Hematopoietic multipotent progenitor cell treated with erythropoietin and hydrocortisone succinate and interleukin-3 and kit ligand, for 4 days (in vitro differentiated cells): ENCODE measurements at places on chromosomes 5 and 9.

GRCh38 chr9:128358861-128359260 is 12.3 kb upstream of the URM1 start:
- no peak for DNase-seq

DNA sequence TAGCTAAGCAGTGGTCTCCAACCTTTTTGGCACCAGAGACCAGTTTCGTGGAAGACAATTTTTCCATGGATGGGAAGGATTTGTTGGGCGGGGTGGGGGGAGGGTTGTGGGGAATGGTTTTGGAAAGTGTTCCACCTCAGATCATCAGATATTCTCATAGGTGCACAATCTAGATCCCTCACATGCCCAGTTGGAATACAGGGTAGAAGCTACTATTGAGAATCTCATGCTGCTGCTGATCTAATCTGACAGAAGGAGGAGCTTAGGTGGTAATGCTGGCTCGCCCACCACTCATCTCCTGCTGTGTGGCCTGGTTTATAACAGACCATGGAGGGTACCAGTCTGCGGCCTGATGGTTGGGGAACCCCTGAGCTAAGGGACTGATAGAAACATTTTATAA is 662.7 kb upstream of the RGMB start:
- no peak for DNase-seq

DNA sequence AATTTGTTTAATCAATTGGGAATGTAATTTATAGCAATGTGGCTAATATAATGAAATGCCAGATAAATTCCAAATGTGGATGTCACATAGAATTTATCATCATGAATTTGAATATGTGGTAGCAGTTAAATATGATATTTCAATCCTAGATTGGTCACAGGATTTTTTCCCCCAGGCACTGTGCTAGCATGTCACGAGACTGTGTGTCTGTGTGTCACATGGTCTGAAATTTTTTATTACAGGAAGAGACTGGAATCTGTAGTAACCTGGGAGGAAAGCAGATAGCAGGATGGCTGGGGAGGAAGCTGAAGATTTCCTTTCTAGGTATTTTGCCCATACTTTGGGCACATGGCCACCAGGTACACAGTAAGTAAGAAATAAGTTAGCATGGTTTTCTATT is 35.4 kb upstream of the MSH3 start:
- DNase-seq, result no peak

DNA sequence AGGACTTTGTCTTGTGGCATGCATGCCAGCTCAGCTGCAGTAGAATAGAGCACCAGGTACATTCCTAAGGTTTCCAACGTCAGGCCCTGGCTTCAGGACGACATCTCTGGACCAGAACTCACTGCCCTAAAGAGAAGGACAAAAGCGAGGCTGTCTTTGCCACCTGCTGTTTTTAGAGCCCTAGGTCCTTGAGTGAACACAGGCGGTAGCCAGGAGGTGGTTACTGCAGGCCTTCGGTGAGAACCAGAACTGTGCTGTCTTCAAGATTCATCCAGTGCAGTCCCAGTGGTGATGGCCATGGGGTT is 288.9 kb upstream of the CDH18 start:
- DNase-seq, result no peak

- DNase-seq, result peak; percentile 80
Observed at GRCh38 chr9:124291801-124292396, 34.1 kb downstream of the NEK6 start.

DNA sequence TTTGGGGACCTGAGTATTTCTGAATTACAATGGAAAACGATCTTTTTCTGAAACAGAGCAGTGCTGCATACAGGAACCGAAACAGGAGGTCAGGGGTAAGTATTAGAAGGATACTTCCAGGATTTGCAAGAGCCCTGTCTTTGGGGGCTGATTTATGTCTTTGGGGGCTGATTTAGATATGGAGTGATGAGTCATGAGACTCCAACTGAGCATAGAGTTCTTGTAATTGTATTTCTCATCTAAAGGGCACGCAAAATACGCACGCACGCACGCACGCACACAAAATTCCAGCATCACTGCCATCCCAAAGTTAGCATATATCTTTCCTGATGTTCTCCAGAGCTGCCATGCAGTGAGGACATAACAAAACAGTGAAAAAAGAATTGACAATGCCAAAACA is 414.8 kb upstream of the CCNH start:
- DNase-seq, result no peak

GRCh38 chr5:147519380-147519779 is 9.5 kb upstream of the DPYSL3 start:
- no peak for DNase-seq

- DNase-seq, result no peak
Observed at GRCh38 chr5:26889815-26890214, 148.6 kb downstream of the CDH9 start.

- no peak for DNase-seq
Observed at GRCh38 chr9:123997665-123998277, 13.8 kb upstream of the LHX2 start.

- DNase-seq, result no peak
Observed at GRCh38 chr5:126428421-126428820, 5.2 kb downstream of the GRAMD2B start.

DNA sequence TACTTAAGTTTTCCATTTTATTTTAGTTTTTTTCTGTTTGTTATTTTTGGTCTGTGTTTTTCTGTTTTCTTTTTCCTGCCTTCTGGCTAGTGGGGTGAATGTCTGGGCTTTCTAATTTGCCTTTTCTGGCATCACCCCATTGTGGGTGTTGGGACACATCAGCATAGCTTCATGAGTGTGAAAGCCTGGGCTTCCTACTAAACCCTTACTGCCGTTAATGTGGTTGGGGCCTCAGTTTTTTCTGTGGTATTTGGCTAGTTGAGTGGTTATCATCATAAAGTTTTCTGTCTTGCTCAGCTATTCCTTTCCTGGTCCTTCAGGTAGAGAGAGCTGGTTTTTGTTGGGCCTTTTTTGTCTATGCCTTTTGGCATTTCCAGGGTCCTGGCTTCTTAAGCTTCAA is 21.4 kb downstream of the C5orf47 start:
- DNase-seq, result no peak

DNA sequence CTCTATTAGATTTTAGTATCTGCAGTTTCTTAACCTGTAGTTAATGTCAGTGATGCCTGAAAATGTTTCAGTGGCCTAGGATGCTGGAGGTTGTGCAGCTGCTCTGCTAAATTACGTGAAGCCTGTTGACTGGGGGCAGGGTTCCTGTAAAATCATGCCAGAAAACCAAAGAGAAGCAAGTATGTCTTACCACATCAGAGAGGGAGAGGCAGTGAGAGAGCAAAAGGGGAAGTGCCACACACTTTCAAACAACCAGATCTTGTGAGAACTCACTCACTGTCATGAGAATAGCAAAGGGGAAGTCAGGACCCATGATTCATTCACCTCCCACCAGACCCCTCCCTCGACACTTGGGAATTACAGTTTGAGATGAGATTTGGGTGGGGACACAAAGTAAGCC is 83.9 kb upstream of the CYLC2 start:
- peak; percentile 28 for DNase-seq

- DNase-seq, result peak; percentile 63
Observed at GRCh38 chr9:92947268-92948037, at the start of gene FGD3. FGD3 (plus strand) TSS chr9:92947523; CDS start chr9:92976257, 28,734 bp downstream.

DNA sequence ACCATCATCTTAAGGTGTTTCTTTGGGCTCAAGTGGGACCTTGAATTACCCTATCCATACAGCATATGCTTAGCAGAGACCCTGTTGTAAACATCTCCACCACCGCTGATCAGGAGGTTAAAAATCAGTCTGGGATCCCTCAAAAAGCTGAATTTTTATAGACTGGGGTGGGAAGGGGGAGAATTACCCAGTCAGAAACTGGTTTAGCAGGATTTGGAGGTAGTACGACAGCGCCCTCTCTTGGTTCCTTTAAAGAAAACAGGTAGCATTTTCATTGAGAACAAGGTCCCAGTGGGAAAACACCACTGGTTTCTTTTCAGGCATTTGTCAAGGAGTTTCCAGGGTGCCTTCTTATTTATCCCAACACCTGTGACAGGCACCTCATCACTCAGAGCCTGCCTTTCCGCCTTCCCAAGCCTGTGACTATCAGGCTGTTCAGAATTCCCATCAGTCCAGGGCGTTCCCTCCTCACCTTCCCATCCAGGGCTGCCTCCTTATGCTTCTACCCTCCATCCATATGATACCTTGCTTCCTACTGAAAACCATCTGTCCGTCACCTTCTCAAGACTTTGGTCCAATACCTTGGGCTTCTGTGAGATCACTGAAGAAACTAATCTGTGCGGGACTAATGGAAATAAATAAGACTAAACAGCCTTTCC is 203.8 kb upstream of the RAI14 start:
- no peak for DNase-seq

DNA sequence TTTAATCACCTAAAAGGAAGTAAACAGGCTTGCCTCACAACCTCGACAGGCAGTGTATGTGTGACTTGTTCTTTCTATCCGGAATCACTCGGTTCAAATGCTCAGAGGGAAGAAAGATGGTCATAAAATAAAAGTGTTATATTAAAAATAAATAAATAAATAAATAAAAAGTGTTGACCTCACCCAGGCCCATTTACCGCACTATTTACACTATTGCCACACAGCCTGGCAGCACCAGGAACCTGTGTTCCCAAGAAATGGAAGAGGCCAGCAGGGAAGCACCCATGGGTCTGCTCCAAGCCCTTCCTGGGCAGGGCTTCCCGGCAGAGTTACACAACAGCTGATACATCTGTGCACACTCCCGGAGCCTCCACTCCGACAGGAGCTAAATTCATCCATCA is 127.9 kb downstream of the EFNA5 start:
- DNase-seq, result no peak

GRCh38 chr5:94243612-94244011 is 374.8 kb downstream of the KIAA0825 start:
- DNase-seq, result no peak

- DNase-seq, result peak; percentile 37
Observed at GRCh38 chr9:35760651-35761050, 6.6 kb upstream of the MSMP start.

- DNase-seq, result peak; percentile 57
Observed at GRCh38 chr9:90802386-90802985, 867 bp downstream of the SYK start.

- no peak for DNase-seq
Observed at GRCh38 chr9:99031319-99031718, 73.6 kb upstream of the TGFBR1 start.

- no peak for DNase-seq
Observed at GRCh38 chr9:84857211-84857610, 187.7 kb downstream of the NTRK2 start.

DNA sequence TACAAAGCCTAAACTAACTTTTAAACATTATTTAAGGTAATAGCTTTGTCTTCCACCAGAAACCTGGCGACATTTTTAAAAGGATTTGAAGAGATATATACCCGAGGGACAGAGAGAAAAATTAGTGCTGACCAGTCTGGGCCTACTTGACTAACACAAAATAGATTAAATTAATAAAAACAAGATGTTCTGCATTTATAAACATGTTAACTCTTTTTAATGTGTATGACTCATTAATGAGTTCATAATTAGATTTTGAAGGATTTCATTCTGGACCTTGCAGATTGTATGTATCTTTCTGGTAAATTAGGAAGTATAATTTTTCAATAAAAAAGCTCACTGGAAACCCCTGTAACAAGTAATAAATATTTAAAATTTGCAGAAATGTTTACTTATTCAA is 459.1 kb upstream of the CDH9 start:
- DNase-seq, result no peak

GRCh38 chr5:2272039-2272438 is 389.3 kb upstream of the IRX4 start:
- DNase-seq, result no peak

DNA sequence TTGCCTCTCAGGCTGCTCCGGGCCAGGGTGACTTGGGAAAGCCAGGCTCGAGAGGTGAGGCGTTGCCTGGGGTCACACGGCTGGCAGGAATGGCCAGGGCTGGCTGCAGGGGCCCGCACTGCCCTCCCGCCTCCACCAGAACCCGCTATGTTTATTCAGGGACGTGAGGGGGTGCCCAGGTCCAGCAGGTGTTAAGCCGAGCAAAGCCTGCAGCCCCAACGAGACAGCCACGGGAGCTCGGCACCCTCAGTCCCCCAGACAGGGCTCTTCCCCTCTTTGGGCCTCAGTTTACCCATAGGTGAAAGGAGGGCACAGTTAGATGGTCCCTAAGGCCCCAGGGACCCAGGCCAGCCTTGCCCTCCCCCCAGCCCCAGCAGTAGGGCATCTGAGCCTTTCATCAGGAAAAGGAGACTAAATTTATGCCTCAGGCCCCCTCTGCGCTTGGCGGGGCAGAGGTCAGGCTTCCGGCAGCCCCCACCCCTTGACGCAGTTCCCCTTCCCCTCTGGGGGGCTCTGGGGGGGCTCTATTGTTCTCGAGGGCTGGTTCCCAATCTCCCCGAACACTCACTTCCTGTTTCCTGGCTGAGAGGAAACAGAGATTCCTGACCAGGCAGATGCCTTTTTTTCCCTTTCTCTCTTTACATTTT is 7.1 kb upstream of the EGFL7 start:
- DNase-seq, result peak; percentile 80

GRCh38 chr9:32603914-32604852 is 31.2 kb upstream of the NDUFB6 start:
- no peak for DNase-seq

GRCh38 chr5:125202353-125202752 is 455.9 kb upstream of the ZNF608 start:
- DNase-seq, result no peak

- no peak for DNase-seq
Observed at GRCh38 chr5:132749506-132749905, 2.3 kb downstream of the CCNI2 start.

DNA sequence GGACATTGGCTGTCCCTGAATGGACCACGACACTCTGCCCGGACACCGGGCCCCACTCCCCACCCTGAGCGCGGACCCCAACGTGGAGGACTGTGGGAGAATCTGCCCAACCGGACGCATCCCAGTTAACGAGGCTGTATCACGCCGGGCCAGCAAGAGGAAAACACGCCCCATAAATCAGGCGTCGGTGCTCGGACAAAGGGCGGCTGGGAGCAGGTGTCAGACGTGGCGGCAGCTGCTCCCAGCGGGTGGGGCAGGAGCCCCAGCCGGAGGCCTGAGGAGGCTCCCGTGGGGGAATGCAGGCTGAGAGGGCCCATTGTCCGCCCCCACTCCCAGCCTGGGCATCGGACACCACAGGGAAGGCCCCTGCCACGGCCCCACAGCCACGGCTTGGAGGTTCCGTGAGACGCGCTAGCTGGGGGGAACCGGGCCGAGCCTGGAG is 19.2 kb downstream of the NOTCH1 start:
- DNase-seq, result no peak

- no peak for DNase-seq
Observed at GRCh38 chr9:35669331-35670145, 4.2 kb upstream of the CA9 start.

- no peak for DNase-seq
Observed at GRCh38 chr5:23419115-23419514, 88.3 kb upstream of the PRDM9 start.
